CD4-positive, alpha-beta T cell treated with Interleukin-6 for 4 hours (primary cell): ENCODE measurements at places on chromosomes 13 and 19.

DNA sequence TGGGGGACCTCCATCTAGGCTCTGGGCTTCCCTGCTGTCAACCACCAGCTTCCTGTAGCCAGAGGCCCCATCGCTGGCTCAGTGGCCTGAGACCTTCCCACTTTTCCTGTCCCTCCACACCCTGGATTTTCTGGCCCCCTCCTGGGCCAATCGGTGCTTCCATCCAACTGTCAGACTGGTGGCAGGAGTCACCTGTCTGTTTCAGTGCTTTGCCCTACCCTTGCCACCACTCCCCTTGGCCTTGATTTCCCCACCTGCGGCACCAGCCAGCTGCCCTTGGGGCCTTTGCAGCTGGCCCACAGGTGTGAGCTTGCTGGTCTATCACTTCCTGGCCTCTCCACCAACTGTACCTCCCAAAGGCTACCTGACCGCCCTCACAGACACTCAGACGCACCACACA lies 12.5 kb downstream of the VSIG10L start:
- DNase-seq: no peak

DNA sequence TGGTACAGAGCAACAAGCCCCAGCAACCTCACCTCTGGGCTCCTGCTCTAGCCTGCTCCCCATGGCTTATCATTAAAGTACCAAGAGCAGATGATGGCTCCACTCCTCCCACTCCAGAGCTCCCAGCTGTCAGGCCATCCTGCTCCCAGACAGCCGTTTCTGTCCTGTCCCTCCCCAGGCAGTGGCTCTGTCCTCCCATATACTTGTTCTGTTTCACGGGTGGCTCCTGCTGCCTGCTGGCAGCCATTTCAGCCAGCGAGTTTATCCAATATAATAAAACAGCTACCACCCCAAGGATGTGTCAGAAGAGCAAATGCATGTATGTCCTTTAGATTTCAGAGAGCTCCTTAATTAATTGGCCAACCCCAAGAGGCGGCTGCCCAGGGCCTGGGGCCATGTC lies 79.4 kb upstream of the VSTM2B start:
- DNase-seq: no peak

- DNase-seq: no peak
These were observed 34.2 kb downstream of the TRPC4 start for GRCh38 chr13:37835392-37835791.

- peak; percentile 9 for DNase-seq
These were observed 11.6 kb upstream of the CEACAM3 start for GRCh38 chr19:41784743-41785142.

- peak; percentile 68 for DNase-seq
These were observed 9.8 kb upstream of the USPL1 start for GRCh38 chr13:30607908-30608307.

GRCh38 chr19:19628501-19629134 lies 598 bp upstream of the LPAR2 start:
- DNase-seq: peak; percentile 67

DNA sequence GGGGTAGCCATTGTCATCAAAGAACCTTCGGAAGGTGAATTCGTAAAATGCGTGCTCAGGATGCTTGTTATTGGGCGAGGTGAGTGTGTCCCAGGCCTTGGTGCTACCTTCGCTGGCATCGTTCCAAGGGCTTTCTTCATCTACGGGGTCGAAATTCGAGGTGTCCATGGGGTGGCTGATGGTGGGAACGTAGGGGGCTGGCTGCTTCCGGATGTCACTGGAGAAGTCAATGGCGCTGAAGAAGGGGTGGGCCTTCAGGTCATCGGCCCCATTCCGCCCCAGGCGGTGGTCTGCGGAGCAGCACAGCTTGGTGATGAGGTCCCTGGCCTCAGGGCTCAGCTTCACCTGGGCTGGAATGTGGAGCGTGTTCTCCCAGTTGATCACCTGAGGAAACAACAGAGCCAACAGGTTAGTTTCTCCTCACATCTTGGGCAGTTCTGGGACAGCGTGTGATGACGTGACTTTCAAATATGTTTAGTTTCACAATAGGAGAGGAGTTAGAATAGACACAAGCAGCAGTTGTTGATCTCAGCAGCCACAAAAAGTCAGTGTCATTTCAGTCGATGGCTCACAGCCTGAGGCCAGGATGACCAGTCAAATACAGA lies 72.5 kb upstream of the XPO4 start:
- no peak for DNase-seq
